ENCODE measurements at places on chromosomes 16 and 17.

GRCh38 chr17:30381340-30381659 lies 2.6 kb downstream of the CPD start:
- DNase-seq, result no peak
- peaks cover 6% of the 10 kb centered on the region for H3K36me3 ChIP-seq
- peak overlapping the region; percentile 97 for H3K4me3 ChIP-seq
- H3K27ac ChIP-seq, result no peak overlapping the region

- peaks cover 21% of the 10 kb centered on the region for H3K4me1 ChIP-seq
- H3K4me3 ChIP-seq, result no peak overlapping the region
- DNase-seq, result no peak
- no peaks in the 10 kb centered on the region for H3K27me3 ChIP-seq
Measured at GRCh38 chr16:17309510-17309909, 161.2 kb downstream of the XYLT1 start.

DNA sequence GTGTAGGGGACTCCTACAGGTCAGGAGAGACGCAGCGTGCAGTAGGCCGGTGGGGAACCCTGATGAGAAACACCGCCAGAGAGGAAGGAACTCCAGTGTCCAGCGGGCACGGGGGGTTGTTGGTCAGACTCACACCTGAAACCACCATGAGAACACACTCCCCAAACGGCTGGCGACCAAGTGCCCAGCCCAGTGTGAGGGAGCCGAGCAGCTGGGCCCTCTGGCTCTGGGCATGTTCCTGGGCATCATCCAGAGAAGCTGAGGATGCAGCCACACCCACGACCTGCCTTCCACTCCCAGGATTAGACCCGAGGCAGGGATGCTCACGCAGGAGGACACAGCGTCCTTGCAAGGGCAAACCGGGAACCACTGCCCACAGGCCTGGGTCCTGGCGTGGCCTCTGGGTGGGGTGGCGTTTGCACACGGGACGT lies 108.3 kb upstream of the ZNF750 start:
- no peak overlapping the region for H3K27ac ChIP-seq
- H3K27me3 ChIP-seq, result no peaks in the 10 kb centered on the region
- H3K4me3 ChIP-seq, result no peak overlapping the region
- no peaks in the 10 kb centered on the region for H3K4me1 ChIP-seq
- peaks cover 12% of the 10 kb centered on the region for H3K36me3 ChIP-seq
- no peak for DNase-seq

GRCh38 chr16:31400191-31400590 lies 7.1 kb downstream of the ITGAD start:
- no peak overlapping the region for H3K27ac ChIP-seq
- H3K4me3 ChIP-seq, result no peak overlapping the region
- no peak for DNase-seq
- no peaks in the 10 kb centered on the region for H3K36me3 ChIP-seq

DNA sequence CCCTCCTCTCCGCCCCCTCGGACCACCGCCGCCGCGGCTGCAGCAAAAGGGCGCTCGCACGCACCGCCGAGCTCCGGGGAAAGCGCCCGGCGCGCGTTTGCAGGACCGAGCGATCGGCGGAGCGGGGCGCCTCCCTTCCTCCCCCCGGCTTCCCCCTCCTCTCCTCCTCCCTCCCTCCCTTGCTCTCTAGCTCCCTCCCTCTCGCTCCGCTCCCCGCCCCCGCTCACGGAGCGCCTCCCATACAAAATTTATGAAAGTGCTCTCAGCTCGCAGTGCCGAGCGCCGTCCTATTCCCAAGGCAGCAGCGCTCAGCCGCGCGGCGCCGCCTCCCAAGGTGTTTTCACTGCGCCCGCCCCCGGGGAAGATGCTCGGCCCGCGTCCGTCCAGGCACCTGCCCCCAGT lies at the start of gene RTN4RL1:
TSS of gene RTN4RL1 (minus strand) at position 115 of the 402 bp plus-strand sequence. CDS start 469 bp downstream, outside the sequence.
- peak within 1 kb of the TSS; percentile 14 for H3K27ac ChIP-seq
- H3K4me1 ChIP-seq, result peaks cover 14% of the 10 kb centered on the region
- H3K27me3 ChIP-seq, result peaks cover 14% of the 10 kb centered on the region
- H3K36me3 ChIP-seq, result no peaks in the 10 kb centered on the region
- H3K4me3 ChIP-seq, result peak within 1 kb of the TSS; percentile 87
- peak; percentile 74 for DNase-seq

- H3K36me3 ChIP-seq, result peaks cover 7% of the 10 kb centered on the region
- H3K4me1 ChIP-seq, result peaks cover 54% of the 10 kb centered on the region
- H3K4me3 ChIP-seq, result no peak overlapping the region
- H3K27me3 ChIP-seq, result no peaks in the 10 kb centered on the region
Measured at GRCh38 chr17:65020284-65020683, 36.3 kb downstream of the GNA13 start.

DNA sequence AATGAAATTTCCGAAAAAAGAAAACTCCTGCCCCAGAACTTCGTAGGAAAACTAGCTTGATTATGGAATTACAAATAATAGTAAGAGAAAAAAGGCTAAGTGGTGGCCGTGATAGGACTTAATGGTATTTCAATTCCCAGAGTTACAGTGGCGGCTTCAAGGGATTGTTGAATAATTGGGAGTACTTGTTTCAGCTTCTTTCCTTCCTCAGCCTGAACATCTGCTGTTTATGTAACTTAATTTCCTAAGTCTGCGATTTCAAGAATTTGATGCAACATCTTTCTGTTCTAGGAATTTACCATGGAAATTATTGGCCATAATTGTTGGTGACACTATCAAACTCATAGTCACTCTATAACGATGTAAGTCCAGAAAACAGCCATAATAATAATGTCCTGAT lies 684 bp upstream of the APPBP2 start:
- H3K4me3 ChIP-seq, result peak overlapping the region; percentile 98
- DNase-seq, result no peak
- H3K27me3 ChIP-seq, result no peaks in the 10 kb centered on the region
- peaks cover 4% of the 10 kb centered on the region for H3K36me3 ChIP-seq
- peaks cover 35% of the 10 kb centered on the region for H3K4me1 ChIP-seq

GRCh38 chr17:3796822-3797170 lies 4.2 kb downstream of the ITGAE start:
- no peaks in the 10 kb centered on the region for H3K27me3 ChIP-seq
- H3K36me3 ChIP-seq, result no peaks in the 10 kb centered on the region
- peaks cover 18% of the 10 kb centered on the region for H3K4me1 ChIP-seq
- H3K4me3 ChIP-seq, result peak overlapping the region; percentile 76
- DNase-seq, result peak; percentile 20

- no peak overlapping the region for H3K4me3 ChIP-seq
- DNase-seq, result no peak
- H3K36me3 ChIP-seq, result no peaks in the 10 kb centered on the region
- H3K4me1 ChIP-seq, result peaks cover 6% of the 10 kb centered on the region
- H3K27ac ChIP-seq, result no peak overlapping the region
- H3K27me3 ChIP-seq, result peaks cover 32% of the 10 kb centered on the region
Measured at GRCh38 chr16:26497896-26498295, 568.8 kb upstream of the C16orf82 start.

DNA sequence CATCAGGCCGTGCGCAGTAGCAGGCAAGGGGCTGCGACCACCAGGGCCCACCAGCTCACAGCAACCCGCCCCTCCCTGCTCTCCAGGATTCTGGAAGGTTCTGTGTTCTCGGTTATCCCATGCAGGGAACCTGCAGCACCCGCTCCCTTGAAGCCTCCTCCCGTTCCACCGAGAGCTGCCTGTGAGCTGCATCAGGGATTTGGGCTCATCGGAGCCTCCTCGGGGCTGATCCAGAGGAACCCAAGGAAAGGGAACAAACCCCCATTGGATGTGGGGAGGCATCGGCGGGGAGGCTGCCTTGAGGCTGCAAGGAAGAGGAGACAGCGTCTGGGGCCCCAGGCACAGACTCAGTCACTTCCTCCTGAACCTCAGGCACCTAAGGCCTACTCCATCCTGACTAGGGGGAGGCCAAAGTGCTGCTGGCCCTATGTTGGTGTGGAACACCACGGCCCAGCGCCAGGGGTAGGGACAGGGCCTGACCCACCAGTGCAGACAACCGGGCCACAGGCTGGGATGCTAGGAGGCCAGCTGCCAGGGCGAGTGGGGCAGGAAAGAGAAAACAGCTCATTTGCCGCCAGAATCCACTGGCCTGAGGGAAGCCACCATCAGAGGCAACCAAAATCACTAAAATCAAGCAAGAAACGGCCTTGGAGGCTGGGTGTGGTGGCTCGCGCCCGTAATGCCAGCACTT lies 14.4 kb upstream of the LGALS3BP start:
- no peaks in the 10 kb centered on the region for H3K27me3 ChIP-seq
- H3K36me3 ChIP-seq, result peaks cover 3% of the 10 kb centered on the region
- DNase-seq, result no peak
- H3K27ac ChIP-seq, result peak overlapping the region; percentile 65

GRCh38 chr17:32912218-32912897 lies 15.6 kb upstream of the TMEM98 start:
- peaks cover 33% of the 10 kb centered on the region for H3K27me3 ChIP-seq
- H3K36me3 ChIP-seq, result peaks cover 3% of the 10 kb centered on the region
- H3K27ac ChIP-seq, result no peak overlapping the region
- peaks cover 6% of the 10 kb centered on the region for H3K4me1 ChIP-seq
- no peak overlapping the region for H3K4me3 ChIP-seq

- peak overlapping the region; percentile 79 for H3K27ac ChIP-seq
- no peak for DNase-seq
- H3K4me3 ChIP-seq, result no peak overlapping the region
- no peaks in the 10 kb centered on the region for H3K27me3 ChIP-seq
Measured at GRCh38 chr17:80331820-80332219, 71.2 kb downstream of the RNF213 start.

GRCh38 chr17:80605326-80606066 lies 60.9 kb downstream of the RPTOR start:
- no peak for DNase-seq
- H3K27ac ChIP-seq, result peak overlapping the region; percentile 90
- no peaks in the 10 kb centered on the region for H3K27me3 ChIP-seq
- H3K36me3 ChIP-seq, result no peaks in the 10 kb centered on the region
- peaks cover 43% of the 10 kb centered on the region for H3K4me1 ChIP-seq
- peak overlapping the region; percentile 74 for H3K4me3 ChIP-seq

DNA sequence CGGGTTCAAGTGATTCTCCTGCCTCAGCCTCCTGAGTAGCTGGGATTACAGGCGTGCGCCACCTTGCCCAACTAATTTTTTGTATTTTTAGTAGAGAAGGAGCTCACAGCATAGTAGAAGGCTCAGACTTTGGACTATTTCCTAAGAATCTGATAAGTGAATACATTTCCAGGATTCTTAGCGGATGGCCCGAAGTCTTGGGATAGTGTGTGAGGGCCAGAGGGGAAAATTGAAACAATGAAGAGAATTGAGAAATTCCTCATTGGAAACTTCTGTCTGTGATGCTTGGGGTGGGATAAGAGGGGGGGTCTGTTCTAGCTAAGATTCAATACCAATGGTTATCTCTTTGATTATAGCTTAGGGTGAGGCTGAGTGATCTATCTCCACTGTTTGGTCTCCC lies 183.3 kb downstream of the MSI2 start:
- no peaks in the 10 kb centered on the region for H3K27me3 ChIP-seq
- H3K4me3 ChIP-seq, result peak overlapping the region; percentile 83
- peak overlapping the region; percentile 94 for H3K27ac ChIP-seq
- no peak for DNase-seq
- peaks cover 58% of the 10 kb centered on the region for H3K4me1 ChIP-seq
- H3K36me3 ChIP-seq, result peaks cover 4% of the 10 kb centered on the region

DNA sequence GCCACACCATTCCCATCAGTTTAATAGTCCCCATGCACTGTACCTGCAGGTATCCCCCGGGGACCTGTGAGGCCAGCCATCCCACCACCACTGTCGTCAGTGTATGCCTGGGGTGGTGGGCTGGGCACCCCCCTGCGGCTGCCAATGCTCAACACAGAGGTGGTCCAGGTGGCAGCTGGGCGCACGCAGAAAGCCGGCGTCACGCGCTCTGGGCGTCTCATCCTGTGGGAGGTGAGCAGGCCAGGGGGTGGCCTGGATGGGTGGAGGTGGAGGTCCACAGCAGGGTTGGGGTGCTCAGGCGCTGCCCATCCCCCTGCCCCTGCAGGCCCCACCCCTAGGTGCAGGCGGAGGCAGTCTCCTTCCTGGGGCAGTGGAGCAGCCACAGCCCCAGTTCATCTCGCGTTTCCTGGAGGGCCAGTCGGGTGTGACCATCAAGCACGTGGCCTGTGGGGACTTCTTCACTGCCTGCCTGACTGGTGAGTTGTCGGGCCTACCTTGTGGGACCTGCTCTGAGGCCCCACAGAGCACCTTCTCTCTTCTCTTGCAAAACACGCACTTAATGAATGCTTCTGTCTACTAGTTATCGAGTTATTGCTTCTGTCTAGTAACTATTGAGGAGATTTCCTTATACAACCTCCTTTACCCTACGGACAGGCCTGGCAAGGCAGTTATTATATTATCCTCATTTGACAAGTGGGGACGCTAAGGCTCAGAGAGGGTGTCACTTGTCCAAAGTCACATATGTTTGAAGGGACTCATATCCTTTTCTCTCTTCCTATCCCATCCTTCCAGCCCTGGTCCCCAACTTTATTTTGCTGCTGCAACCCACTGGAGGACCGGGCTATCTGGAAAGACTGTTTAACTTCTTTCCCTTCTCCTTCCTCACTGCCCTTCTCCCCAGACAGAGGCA lies 5.8 kb upstream of the TRAF4 start:
- H3K27ac ChIP-seq, result peak overlapping the region; percentile 95
- H3K4me1 ChIP-seq, result peaks cover 16% of the 10 kb centered on the region
- DNase-seq, result no peak

- peak overlapping the region; percentile 93 for H3K27ac ChIP-seq
- peak overlapping the region; percentile 98 for H3K4me3 ChIP-seq
- H3K27me3 ChIP-seq, result no peaks in the 10 kb centered on the region
- H3K36me3 ChIP-seq, result no peaks in the 10 kb centered on the region
Measured at GRCh38 chr17:18257268-18257981, 1.1 kb downstream of the FLII start.

GRCh38 chr16:49931916-49932315 lies 76.0 kb upstream of the ZNF423 start:
- peaks cover 50% of the 10 kb centered on the region for H3K27me3 ChIP-seq
- H3K4me3 ChIP-seq, result no peak overlapping the region
- H3K4me1 ChIP-seq, result no peaks in the 10 kb centered on the region
- H3K27ac ChIP-seq, result no peak overlapping the region
- H3K36me3 ChIP-seq, result peaks cover 2% of the 10 kb centered on the region
- no peak for DNase-seq

DNA sequence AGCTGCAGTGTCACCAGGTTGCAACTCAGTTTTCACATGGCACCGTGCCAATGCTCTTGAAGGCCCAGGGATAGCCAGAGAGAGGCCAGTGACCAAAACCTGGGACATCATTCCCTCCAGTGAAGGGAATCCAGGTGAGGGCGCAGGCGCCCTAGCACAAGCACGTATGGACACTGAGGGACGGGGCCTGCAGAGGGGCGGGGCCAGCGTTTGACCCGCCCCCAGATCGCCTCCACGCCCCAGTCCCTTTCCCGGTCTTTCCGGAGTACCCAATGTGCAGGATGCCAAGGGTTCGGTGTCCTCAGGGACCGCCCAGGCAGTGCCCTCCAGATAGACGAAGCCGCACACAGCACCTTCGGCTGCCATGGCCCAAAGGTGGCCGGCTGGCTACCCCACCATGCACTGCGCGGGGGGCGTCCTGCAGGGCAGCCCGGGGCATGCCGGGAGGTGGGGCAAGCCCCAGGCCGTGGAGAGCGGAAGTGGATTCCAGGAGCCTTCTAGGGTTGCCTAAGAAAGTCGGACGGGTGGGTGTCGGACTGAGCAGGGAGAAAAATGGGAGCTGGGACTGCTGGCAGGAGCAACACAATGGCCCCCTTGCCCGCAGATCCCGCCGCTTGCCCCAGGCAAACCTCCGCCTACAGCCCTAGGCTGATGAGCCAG lies 4.6 kb downstream of the SLC12A4 start:
- no peak overlapping the region for H3K27ac ChIP-seq
- H3K4me1 ChIP-seq, result peaks cover 17% of the 10 kb centered on the region
- H3K27me3 ChIP-seq, result no peaks in the 10 kb centered on the region

GRCh38 chr17:81228834-81229665 lies 6.3 kb upstream of the CEP131 start:
- H3K27ac ChIP-seq, result no peak overlapping the region
- no peak overlapping the region for H3K4me3 ChIP-seq
- DNase-seq, result no peak
- peaks cover 12% of the 10 kb centered on the region for H3K36me3 ChIP-seq

Data from T-helper 17 cell (primary cell).